ENCODE measurements at places on chromosomes 1 and 21.

DNA sequence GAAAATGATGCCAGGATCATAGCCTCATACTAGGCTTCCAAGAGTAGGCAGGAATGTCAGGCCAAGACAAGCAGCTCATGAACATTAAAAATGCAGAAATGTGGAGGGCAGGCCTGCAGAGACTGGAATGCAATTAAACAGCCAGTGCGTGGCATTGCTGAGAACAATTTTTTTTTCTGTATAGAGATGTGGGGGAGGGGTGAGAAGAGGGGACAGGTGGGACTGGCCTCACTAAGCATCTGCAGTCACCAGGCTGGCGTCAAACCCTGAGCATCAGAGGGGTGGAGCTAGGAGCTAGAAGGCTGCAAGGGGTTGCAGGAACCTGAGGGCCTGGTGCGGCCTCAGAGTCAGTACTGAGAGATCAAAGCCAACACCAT is 114.1 kb downstream of the TNR start:
- no peaks in the 10 kb centered on the region for H3K4me1 ChIP-seq
- H3K27ac ChIP-seq = no peak overlapping the region
- no peaks in the 10 kb centered on the region for H3K36me3 ChIP-seq
- peaks cover 1% of the 10 kb centered on the region for H3K27me3 ChIP-seq
- no peak for DNase-seq
- no peak overlapping the region for H3K4me3 ChIP-seq

GRCh38 chr1:165896277-165896676 is 68.9 kb downstream of the UCK2 start:
- H3K36me3 ChIP-seq = no peaks in the 10 kb centered on the region
- no peak overlapping the region for H3K27ac ChIP-seq

- H3K4me1 ChIP-seq = peaks cover 6% of the 10 kb centered on the region
- H3K27me3 ChIP-seq = peaks cover 10% of the 10 kb centered on the region
- H3K4me3 ChIP-seq = no peak overlapping the region
- DNase-seq = no peak
Measured at GRCh38 chr1:155035936-155036335, 2.3 kb downstream of the DCST1 start.

GRCh38 chr1:232993555-232993954 is 43.1 kb downstream of the NTPCR start:
- DNase-seq = no peak

DNA sequence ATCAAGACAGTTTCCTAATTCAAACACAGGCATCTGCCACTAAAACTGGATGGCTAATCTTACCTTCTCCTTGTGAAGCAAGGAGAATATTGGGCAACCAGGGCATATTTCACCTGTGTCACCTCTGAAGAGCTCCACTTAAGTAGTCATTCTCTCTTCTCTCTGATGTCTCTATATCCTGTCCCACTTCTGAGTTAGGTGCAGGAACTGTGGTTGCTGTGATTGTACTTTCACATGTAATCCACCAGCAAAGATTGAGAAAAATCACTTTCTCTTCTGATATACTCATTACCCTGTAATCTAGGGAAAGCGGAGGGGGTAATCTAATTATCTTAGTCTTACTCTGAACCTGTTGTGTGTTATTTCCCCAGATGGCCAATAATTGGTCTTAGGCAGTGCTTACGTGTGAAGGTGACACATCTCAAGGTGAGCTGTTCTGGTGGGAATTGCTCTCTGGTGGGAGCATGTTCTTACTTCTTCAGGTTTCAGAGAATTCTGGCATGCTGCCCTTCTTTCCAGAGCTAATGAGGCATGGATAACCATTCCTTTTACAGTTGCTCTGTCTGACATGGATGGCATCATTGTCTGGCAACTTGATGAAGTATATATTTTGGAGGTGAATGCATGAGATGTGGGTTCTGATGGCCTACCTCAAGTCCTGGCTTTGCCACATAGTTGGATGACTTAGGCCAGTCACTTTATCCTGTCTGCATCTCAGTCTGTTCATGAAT is 12.0 kb downstream of the XCL2 start:
- peak overlapping the region; percentile 85 for H3K27ac ChIP-seq
- no peak overlapping the region for H3K4me3 ChIP-seq
- H3K36me3 ChIP-seq = peaks cover 17% of the 10 kb centered on the region
- peak; percentile 57 for DNase-seq
- H3K4me1 ChIP-seq = peaks cover 68% of the 10 kb centered on the region

Data from activated CD4-positive, alpha-beta T cell treated with anti-CD3 and anti-CD28 coated beads, Interleukin-2, amount 10 ng/mL, durations not matched to agents 7 days and 5 days (primary cell).